Stimulated activated naive CD8-positive, alpha-beta T cell treated with anti-CD3 and anti-CD28 coated beads, Interleukin-15, Interleukin-2, amounts not matched to agents 100 U/mL and 50 U/mL, for 24 hours (primary cell): ENCODE measurements at places on chromosomes 1 and 21.

GRCh38 chr1:165060285-165060793, 296.2 kb downstream of the LMX1A start:
- no peak for DNase-seq

DNA sequence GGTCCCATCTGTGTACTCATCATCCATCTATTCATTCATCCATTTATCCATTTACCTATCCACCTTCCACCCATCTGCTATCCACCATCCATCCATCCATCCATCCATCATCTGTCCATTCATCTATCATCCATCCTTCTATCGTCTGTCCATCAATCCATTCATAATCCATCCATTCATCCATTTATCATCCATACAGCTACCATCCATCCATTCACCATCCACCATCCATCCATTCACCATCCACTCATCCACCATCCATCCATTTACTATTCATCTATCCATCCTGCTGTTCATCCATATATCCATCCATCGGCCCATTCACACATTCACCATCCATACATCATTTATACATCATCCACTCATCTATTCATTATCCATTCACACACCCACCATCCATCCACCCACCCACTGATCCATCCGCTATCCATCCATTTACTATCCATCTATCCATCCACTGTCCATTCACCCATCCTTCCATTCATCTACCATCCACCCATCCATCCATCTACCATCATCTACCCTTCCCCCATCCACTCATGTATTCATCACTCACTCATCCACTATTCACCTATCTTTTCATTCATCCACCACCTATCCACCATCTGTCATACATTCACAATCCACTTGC, 96.4 kb downstream of the TRIM11 start:
- DNase-seq: no peak

DNA sequence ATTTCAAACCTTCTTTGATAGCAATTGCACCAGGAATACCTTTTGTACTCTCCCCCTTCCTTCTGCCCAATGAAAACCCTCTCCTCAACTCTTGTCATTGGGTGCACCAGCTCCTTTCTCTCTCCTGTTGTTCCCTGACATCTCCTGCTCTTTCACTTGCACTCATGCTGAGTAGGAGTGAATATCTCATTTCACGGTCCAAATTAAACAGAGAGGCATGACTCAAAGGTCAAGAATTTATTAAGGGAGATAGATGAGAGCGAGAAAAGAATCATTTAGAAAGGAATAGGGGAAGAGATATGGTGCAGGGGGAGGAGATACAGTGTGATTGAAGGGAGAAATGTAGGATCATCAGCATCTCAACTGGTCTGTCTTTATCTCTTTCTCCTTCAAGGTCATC, 22.1 kb downstream of the AIM2 start:
- no peak for DNase-seq

GRCh38 chr1:175873290-175873935, 130.0 kb upstream of the TNR start:
- no peak for DNase-seq

GRCh38 chr1:67485046-67485811, 55.0 kb upstream of the SERBP1 start:
- no peak for DNase-seq
